ENCODE measurements at places on chromosomes 16 and 17. TPM values are rescaled to one million over a fixed set of nuclear protein-coding genes. Genes with fewer than 3 reads are reported as not detected.

The TLCD3A gene
- 16.2 TPM for total RNA-seq

The SLC16A6 gene
- total RNA-seq: 1.7 TPM

The SPN gene
- total RNA-seq: 7.0 TPM

The HASPIN gene
- 4.2 TPM for total RNA-seq

The ACBD4 gene
- 11.5 TPM for total RNA-seq

The TMEM204 gene
- 27.7 TPM for total RNA-seq

The CLEC18B gene
- 64.8 TPM for total RNA-seq

The CCL4 gene
- total RNA-seq: 6.0 TPM

The ST6GALNAC2 gene
- 6.9 TPM for total RNA-seq

The CCL7 gene
- not detected for total RNA-seq

The WFIKKN2 gene
- total RNA-seq: 1.6 TPM

The CALB2 gene
- 0.47 TPM for total RNA-seq

The ZG16B gene
- 0.70 TPM for total RNA-seq

The CACNG5 gene
- 2.5 TPM for total RNA-seq
